ENCODE measurements at places on chromosomes 7 and 10.

- DNase-seq = no peak
Observed at GRCh38 chr7:22386865-22387264, 29.9 kb upstream of the RAPGEF5 start.

GRCh38 chr10:62308101-62308500, 39.5 kb upstream of the RTKN2 start:
- DNase-seq = no peak

DNA sequence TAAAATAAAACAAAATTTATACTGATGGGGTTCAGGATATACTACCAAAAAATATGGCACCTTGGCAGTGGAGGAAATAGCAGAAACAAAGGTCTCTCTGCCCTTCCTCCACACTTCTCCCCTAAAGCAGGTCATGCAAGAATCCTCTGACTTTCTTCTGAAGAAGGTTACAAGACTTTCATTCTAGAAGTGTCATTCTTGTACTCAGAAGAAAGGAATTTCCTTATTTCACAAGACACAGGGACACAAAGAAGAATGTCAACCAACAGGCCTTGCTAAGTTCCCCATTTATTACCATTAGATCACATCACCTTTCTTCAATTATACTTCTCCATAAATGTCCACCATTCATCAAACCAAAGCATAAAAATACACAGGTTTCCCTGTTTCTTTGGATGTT, 470.2 kb downstream of the PAXIP1 start:
- no peak for DNase-seq

DNA sequence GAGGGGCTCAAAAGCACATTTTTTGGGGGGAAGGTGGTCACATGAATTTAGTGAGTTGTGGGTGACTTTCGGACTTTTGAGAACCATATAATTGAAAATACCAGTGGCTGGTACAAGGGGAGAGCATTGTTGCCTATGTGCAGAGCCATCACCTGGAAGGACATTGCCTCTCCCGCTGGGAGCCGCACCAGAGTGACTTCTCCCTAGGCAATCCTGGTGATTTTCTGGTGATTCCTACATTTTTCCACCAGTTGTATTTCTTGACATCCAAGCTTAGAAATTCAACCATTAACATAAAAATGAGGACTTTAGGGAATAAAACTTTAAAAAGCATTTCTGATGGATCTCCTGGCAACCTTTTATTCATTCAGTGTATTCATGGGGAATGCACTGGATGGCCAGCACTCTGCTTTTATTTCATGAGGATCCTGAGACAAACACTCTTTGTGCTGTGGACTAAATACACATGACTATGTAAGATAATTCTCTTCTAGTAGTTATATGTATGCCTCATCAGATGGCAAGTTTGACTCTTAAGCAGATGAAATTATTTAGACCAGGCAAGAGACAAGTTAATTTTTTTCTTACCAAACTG, 41.8 kb upstream of the MKI67 start:
- no peak for DNase-seq

DNA sequence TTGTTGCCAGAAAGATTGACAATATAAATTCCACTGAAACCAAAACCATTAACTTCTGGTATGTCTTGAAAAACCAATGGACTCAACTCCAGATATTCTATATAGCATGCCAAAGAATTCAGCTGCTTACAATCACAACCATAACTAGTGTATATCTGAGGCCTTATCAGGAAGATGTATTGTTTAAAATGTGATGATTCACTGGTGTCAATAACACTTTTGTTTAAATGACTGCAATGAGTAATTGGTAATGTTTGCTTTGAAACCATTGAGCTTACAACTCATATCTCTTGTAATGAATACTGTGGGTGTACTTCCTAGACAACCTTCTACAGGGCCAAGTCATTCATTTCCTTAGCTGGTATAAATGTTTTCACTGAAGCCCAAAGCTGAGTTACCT, 727.9 kb upstream of the KCND2 start:
- no peak for DNase-seq

- no peak for DNase-seq
Observed at GRCh38 chr10:70295321-70295720, 11.5 kb upstream of the NPFFR1 start.

DNA sequence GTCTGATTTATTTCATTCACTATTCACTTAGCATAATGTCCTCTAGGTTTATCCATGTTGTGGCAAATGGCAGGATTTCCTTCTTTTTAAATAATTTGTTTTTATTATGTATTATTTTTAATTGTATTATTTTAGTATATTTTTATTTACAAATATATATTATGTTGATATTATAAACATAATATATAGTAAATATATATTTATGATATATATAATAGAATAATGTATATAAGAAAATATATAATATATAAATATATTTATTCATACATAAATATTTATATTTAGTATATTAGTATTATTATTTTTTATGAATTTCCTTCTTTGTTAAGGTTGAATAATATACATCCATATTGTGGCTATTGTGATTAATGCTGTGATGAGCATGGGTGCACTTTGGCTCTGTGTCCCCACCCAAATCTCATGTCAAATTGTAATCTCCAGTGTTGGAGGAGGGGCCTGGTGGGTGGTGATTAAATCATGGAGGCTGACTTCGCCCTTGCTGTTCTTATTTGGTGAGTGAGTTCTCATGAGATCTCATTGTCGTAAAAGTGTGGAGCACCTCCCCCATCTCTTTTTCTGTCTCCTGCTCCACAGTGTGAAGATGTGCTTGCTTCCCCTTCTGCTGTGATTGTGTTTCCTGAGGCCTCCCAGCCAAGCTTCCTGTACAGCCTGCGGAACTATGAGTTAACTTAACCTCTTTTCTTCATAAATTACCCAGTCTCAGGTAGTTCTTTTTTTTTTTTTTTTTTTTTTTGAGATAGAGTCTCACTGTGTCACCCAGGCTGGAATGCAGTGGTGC, 52.3 kb upstream of the CYP2C18 start:
- no peak for DNase-seq

- no peak for DNase-seq
Observed at GRCh38 chr7:32881074-32881982, 10.2 kb downstream of the KBTBD2 start.

DNA sequence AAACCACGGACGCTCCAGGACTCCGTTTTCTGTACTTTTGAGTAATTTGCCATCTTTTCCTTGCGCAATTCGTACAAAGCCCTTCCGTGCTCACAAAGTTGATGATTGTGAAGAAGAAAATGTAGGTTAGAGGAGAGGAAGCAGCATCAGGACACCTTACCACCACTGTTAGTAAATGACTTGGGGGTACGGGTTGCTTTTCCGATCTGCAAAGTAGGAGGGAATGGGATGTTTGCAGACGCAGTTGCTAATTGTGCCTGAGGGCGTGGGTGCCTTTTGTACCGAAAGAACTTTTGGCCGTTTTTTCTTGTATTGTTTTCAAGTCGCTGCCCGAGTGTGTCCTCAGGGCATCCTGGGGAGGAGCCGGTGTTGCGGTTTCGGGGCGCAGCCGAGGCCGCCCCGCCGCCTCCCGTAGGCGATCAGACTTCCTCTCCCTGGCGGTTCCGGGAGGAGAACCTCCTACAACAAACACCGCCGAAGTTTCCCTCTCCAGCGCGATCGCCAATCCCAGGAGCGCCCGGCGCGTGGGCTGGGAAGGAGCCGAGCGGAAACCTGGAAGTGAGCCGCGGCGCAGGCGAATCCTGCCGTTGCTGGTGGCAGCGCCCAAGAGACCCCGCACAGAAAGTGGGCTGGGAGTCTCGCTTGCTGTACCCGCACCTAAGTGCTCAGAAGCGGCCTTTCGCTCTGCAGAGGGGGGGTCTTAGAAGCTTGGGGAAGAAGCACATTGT, 1.0 kb downstream of the PRR15 start:
- DNase-seq = peak; percentile 50

GRCh38 chr7:43456200-43456599, 126.7 kb upstream of the STK17A start:
- DNase-seq = no peak

DNA sequence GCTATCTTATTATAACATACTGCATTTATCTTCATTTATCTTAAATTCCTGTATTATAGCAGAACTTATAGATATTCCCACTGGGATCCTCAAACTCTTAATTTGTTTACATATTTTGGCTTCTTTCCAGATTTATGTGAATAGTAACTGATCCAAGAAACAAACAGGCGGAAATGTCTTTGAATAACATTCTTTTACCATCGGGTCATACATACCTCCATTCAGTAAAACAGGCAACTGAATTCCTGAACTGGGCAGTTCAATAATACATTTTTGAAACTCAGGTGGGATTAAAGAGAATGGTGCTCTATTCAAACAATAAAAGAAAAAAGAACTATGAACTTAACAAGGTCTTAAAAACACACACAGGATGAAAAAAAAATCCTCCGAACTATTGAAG, 337.4 kb downstream of the CRPPA start:
- no peak for DNase-seq

DNA sequence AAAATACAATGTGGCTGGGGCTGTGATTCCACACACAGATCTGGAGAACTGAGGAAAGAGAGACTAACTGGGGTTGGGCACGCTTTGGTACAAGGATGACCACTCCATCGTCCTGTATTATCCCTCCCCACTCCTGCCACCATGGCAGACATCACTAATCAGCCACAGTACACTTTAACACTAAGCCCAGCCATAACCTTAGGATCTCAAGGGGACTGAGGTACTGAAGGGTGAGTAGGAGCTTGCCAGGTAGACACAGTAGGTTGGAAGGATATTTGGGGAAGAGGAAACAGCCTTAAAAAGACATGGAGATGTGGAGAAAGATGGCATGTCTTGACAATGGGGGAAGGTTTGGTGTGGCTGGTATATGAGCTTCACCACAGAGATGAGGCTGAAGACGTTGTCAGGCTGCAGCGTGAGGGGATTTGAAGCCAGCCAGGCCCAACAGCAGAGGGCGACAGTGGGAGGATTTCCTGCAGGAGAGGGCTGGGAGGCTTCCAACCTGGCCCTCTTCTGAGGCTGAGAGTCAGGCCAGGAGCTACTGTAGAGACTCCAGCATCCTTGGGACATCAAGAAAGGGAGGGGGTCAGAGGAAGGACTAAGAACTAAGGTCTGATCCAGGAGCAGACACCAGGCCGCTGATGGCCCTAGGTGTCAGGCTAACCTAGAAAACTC, 58.6 kb upstream of the COL13A1 start:
- peak; percentile 68 for DNase-seq

DNA sequence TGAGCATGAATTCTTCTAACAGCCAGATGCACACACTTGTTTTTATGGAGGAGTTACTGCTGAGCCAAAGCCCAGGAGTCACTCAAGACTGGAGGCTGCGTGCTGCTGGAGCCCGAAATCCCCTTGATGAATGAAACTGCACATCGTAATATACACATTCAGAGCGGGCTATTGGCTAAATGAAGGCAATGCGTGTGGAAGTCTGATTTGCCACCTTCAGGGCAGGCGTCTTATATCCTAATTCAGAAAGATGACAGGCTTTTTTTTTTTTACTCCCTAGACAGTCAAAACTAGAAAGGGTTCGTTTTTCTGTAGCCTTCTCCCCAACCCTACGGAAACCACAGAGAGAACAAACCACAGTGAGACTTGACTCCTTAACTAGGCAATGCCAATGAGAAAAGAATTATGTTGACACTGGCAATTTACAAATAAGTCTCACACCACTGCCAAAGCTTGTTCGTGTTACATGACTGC, 227.2 kb upstream of the KLF14 start:
- DNase-seq = peak; percentile 24

GRCh38 chr7:24784277-24784676, 27.0 kb upstream of the GSDME start:
- DNase-seq = no peak

DNA sequence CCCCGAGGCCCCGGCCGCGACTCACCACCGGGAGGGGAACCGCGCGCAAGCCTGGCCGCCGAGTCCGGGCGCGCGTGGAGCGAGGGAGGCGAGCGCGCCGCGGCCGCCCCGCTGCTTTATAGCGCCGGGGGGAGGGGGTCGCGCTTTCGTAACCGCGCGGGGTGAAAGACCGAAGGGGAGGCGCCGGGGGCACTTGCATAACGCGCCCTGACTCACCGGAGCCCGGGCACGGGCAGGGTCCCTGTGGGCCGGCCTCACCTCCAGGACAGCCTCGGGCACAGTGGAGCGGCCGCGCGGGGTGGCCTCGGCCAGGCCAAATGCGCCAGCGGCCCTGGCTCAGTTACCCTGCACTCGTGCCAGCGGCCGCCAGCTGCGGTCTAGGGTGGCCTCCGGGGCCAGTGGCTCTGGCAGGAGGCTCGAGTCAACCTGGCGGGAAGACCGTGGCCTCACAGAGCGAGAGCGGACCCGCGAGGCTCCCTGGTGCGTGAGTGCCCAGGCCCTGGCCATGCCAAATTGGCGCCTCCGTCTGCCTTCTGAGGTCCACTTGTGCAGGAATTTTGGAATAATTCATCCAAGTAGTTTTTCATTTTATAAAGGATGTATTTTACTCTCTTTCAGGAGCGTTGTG, at the start of gene RBP4:
Gene RBP4, minus strand, starts transcription at position 90 of the 628 bp plus-strand sequence. CDS start 207 bp downstream, outside the sequence.
- no peak for DNase-seq

GRCh38 chr7:141590666-141591065, 39.5 kb downstream of the AGK start:
- DNase-seq = no peak

DNA sequence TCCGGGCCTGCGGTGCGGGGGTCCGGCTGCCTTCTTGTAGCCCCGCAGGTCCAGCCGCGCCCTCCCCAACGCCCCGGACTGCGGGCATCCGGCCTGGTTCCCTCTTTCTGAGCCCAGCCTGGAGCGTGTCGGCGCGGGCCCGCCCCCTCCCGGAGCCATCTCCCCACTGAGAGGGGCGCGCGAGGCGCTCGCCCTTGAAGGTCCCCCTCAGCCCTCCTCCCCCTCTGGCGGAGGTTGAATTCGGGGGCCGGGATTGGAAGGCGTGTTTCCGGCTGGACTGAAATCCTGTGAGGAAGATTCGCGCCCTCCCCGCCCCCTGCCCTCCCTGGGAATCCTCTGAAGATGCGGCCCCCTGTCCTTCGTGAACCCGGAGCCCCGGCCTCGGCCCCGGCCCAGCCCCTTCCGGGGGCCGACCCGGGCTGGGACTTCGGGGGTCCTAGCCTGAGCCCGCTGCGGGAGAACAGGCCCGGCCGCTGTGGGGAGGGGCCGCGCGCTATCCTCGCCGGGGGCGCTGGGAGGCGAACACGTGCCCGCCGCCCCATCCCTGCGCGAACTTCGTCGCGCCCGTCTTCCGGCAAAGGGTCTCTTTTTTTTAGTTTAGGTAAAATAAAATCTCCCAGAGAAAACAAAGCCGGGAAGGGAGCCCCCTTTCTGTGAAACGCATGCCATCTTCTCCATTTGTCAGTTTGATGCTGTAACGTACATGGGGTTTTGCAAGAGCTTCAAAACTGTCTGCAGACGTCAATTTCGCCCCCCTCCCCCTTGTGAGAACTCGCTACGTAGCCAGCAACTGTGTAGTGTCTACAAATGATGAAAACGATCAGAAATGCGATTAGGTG, 636 bp downstream of the PDCD4 start:
- peak; percentile 94 for DNase-seq
